ENCODE measurements at places on chromosomes 13 and 19. TPM values are rescaled to one million over a fixed set of nuclear protein-coding genes. Genes with fewer than 3 reads are reported as not detected.

DNA sequence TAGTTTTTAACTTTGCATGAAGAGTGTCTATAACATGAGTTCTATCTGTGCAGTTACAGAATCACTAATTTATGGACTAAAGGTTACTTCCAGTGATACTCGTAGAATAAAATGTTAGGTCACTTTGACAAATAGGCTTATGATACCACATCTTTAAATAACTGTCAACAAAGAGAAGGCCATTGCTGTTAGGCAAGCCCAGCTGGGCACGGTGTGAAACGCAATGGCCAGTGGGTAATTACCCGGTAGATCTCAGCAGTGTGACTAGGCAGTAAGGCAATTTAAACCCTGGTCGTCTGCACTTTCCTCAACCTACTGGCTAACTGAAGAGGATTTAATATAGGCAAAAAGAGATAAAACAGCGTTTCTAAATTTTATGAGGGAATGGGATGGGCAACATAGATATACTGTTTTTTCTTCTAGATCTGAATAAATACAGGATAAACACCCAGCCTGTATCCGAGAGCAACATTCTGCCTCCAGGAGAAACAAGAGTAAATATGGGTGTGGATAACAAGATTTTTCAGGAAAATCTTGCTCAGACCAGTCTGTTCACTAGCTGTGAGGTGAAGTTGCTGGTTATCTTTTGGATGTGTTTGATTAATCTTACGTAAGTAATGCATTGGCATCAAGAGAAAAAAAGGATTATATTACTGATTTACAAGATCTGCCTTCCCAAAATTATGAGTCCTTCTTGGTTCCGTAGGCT is 631.3 kb downstream of the EFNB2 start:
- H3K4me3 ChIP-seq: no peak overlapping the region
- no peak for DNase-seq
- H3K27me3 ChIP-seq: no peaks in the 10 kb centered on the region
- H3K4me1 ChIP-seq: no peaks in the 10 kb centered on the region
- no peak overlapping the region for H3K27ac ChIP-seq

GRCh38 chr19:8209462-8210378 is 550 bp downstream of the CERS4 start:
- H3K27ac ChIP-seq: peak overlapping the region; percentile 96
- no peaks in the 10 kb centered on the region for H3K27me3 ChIP-seq
- H3K4me1 ChIP-seq: peaks cover 17% of the 10 kb centered on the region
- H3K36me3 ChIP-seq: peaks cover 14% of the 10 kb centered on the region
- DNase-seq: peak; percentile 76

GRCh38 chr19:2180114-2180513 is 16.4 kb downstream of the DOT1L start:
- no peak for DNase-seq
- H3K27me3 ChIP-seq: no peaks in the 10 kb centered on the region
- H3K36me3 ChIP-seq: no peaks in the 10 kb centered on the region
- no peak overlapping the region for H3K27ac ChIP-seq

Gene INSL3
- 6.2 TPM for total RNA-seq

Gene FGF14
- not detected for total RNA-seq

Data from naive thymus-derived CD4-positive, alpha-beta T cell (primary cell).